ENCODE measurements at places on chromosomes 4 and X.
A peak's percentile ranks its signal among the peaks of the same experiment; 100 is the strongest.

- DNase-seq, result no peak
These were observed 256.0 kb downstream of the DHX15 start for GRCh38 chr4:24328310-24328709.

- DNase-seq, result no peak
These were observed 214.2 kb downstream of the GPC3 start for GRCh38 chrX:133771086-133771646.

- no peak for DNase-seq
These were observed 114.3 kb downstream of the GABRB1 start for GRCh38 chr4:47145630-47146029.

GRCh38 chrX:115579327-115579726 lies 18.4 kb downstream of the PLS3 start:
- DNase-seq, result peak; percentile 5

- no peak for DNase-seq
These were observed 140.3 kb downstream of the SH3KBP1 start for GRCh38 chrX:19746919-19747651.

DNA sequence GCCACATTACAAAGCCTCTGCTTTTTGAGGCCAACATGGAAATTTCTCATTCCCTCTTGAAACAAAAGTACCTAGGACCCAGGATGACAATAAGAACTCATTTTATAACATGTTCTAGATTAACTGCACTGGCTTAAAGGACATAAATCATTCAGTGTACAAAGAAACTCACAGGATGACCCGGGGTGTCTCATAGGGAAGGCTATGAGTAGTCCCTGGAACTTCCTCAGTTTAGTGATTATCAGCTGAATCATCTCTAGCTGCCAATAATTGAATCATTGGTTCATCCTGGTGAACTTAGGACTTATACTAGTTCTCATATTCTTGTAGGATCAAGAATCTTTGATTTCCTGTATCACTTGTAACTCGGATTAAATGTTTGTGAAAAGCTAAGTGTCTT lies 95.8 kb upstream of the WDR1 start:
- DNase-seq, result no peak

DNA sequence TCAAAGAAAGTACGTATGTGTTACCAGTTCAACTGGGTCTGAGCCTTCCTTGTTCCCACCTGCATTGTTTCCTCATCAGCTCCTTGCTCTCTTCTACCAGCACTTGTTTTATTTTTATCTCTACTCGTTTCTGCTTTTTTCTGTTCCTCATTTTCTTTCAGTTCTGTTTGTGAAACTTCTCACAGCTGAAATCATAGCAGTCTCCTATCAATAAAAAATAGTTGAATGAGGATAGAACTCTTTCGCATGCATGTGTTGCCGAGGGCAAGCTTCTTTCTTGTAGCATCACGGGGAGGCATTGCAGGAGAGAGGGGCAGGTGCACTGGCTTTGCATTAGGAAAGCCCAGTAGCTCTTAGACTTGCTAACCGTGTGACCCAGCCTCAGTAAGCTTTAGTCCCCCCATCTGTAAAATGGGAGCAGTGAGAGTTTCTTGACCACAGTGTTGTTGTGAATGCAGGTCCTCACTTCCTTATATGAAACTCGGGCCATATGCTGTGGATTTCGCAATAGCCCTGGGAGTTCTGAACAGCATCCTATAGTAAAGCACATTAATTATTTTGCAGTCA lies 24.7 kb downstream of the OFD1 start:
- peak; percentile 51 for DNase-seq

DNA sequence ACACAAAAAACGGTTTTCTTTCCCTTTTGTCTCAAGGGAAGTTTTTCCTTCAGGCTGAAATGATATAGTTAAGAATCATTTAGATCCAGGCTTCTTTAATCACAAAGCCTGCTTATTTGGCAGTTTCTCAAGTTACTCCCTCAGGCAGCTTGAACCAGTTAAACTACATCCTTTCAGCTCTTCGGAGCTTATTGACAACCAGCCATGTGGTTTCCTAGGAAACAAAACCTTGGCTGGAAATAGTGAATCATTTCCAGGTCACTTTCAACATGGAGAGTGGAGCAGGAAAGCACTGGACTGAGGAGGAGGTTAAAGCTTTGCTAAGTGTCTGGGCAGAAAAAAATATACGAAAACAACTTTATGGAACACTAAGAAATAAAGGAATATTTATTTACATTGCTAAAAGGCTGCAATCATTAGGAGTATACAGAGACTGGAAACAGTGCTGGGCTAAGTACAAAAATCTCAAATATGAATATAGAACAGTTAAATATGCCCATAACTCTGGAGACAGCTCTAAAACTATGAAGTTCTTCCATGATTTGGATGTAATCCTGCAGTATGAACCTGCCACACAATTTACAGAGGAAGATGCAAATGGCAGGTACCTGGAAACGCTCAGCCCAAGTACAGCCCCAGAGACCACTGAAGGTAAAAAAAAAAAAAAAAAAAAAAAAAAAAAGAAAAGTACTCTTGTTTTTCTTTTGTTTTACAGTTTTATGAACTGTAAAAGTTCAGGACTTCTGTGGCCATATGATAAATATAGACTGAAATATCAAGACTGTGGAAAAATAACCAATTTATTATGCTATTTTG lies 23.2 kb upstream of the AASDH start:
- DNase-seq, result peak; percentile 19

- no peak for DNase-seq
These were observed 96.1 kb downstream of the KDR start for GRCh38 chr4:55029321-55029720.

- no peak for DNase-seq
These were observed 43.3 kb upstream of the AGA start for GRCh38 chr4:177485528-177485927.

DNA sequence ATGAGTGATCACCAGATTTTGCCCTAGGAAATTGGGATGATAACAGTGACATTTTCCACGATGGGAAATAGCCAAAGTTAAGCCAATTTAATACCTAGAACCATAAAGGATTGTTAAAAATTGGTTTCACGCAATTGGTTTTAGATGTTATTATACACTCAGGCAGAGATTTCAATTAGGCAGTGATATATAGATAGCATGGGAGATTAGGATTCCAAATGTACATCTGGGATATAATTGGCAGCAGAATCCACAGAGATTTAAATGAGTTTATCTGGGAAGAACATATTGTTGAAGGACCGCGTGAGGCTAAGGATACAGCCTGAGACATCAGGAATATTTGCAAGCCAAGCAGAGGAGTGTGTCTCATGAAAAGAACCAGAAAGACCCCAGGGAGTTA lies 351.6 kb downstream of the GPM6A start:
- no peak for DNase-seq

DNA sequence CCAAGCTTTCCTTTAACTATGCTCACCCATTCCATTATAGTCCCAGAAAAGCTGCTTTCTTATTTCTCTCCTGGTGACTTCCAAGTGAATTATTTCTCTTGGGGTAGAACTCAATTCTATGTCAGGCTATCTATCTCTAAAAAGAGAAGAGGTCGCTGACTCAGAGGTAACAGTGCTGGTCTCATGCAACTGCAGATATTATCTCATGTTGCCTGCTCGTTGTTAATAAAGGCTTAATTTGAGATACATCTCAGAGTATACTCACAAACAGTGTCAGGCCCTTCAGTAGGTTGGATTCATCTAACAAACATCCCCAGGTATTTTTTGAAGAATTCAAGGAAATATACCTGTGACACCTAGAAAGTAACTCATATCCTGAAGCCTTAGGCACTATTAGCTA lies 2.7 kb downstream of the TMEM154 start:
- DNase-seq, result no peak

- no peak for DNase-seq
These were observed 62.6 kb upstream of the TSPAN5 start for GRCh38 chr4:98720871-98721480.

- peak; percentile 74 for DNase-seq
These were observed 163.3 kb upstream of the SPRY1 start for GRCh38 chr4:123233136-123233768.

DNA sequence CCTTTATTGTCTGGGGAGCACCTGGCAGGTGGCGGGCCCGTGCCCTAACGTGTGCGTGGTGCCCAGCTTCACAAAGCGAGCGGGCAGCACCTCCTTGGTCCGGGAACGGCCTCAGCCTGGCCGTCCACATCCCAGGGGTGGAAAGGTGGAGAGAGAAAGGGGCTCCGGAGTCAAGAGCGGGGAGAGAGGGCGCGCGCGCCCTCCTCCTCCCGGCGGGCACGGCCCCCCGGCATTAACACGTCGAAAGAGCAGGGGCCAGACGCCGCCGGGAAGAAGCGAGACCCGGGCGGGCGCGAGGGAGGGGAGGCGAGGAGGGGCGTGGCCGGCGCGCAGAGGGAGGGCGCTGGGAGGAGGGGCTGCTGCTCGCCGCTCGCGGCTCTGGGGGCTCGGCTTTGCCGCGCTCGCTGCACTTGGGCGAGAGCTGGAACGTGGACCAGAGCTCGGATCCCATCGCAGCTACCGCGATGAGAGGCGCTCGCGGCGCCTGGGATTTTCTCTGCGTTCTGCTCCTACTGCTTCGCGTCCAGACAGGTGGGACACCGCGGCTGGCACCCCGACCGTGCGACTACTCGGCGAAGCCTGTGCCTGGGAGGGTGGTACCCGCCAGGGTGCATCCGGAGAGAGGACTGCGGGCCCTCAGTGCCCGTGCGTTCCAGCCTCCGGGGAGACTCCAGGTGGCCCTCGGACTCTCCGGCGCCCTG lies at the start of gene KIT:
Gene KIT (plus strand): TSS at position 407 of the 701 bp plus-strand sequence. CDS start 58 bp downstream, at position 465.
- DNase-seq, result no peak

DNA sequence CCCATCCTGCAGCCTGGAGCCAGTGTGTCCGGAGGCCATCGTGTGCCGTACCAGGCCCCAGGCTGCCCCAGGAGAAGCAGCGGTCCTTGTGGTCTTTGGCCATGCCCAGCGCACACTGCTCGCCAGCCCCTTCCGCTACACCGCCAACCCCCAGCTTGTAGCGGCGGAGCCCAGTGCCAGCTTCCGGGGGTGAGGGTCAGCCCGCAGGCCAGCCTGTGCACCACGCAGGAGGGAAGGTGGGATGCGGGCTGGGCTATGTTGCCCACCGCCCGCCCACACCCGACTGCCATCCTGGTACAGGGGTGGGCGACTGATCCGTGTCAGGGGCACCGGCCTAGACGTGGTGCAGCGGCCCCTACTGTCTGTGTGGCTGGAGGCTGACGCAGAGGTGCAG lies 7.6 kb upstream of the SRPK3 start:
- no peak for DNase-seq

DNA sequence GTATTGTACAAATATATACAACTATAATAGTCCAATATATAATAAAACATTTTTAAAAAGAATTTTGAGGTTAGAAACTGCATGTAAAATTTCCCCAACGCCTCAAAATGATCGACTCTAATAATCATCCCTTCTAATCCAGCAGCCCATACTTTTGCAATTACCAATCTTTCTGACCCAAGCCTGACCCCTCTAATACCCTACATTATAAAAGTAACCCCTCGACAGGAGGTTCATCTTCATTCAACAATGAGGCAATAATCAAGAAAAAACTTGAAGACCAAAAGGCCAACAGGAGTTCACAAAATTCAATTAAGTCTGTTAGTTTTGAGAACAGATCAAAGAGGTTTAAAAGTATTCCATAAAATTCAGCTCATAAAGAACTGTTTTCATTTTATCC lies 393.5 kb downstream of the GPM6A start:
- DNase-seq, result no peak

GRCh38 chr4:2842687-2843262 lies 869 bp upstream of the ADD1 start:
- peak; percentile 23 for DNase-seq

DNA sequence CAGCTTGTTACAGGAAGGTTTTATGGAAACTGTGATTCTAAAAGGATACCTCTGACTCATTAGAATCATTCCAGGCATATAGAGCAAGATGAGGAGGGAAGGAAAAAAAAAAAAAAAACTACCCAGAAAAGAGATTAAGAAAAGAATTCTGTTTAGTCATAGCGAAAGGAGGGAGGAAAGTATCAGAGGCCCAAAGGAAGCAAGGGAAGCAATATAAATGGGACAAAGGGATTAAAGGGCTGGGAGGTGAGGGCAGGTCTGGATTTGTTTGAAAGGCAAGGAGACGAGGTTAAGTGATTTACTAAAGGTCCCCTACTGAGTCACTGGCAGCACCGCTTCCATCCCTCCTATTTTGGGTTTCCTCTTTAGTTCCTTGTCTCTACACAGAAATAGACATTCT lies 88.6 kb upstream of the IL1RAPL1 start:
- DNase-seq, result no peak

DNA sequence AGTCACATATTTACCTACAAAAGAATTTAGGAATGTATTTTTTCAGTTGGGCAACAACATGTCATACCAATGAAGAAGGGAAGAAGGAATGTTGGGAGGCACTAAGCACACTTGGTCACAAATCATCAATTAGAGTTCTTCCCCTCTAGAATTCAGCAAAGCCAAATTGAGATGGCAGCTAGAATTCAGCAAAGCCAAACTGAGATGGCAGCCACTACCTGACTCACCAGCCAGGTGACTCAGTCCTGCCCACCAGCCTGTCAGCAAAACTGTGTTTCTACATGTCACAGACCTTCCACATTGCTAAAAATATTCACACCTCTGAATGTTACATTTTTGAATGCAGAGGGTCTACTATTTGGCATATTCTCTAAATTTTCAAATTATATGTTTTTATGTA lies 63.2 kb upstream of the NOCT start:
- DNase-seq, result no peak

- DNase-seq, result no peak
These were observed 27.5 kb downstream of the ZFYVE28 start for GRCh38 chr4:2390784-2391421.

- DNase-seq, result no peak
These were observed 163.9 kb downstream of the NR3C2 start for GRCh38 chr4:148278310-148278709.

DNA sequence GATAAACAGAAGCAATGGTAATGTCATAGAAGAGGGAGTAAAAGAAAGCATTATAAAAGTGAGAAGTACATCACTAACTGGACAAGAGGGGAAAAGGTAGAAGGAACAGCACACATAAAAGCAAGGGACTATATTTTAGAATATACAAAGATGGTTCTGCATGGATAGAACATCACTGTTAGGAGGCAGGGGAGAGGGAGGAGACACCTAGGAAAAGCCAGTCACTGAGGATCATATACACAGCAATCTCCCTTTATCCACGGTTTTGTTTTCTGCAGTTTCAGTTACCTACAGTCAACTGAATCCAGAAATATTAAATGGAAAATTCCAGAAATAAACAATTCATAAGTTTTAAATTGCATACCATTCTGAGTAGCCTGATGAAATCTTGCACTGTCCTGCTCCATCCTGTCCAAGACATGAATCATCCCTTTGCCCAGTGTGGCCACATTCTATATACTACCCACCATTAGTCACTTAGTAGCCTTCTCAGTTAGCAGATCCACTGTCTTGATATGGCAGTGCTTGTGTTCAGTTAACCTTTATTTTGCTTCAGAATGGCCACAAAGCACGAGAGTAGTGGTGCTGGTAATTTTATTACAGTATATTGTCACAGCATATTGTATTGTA lies 74.2 kb downstream of the PPA2 start:
- DNase-seq, result peak; percentile 3

- no peak for DNase-seq
These were observed 3.1 kb upstream of the TSPAN5 start for GRCh38 chr4:98661371-98662054.

- no peak for DNase-seq
These were observed 15.7 kb downstream of the SUPT20HL2 start for GRCh38 chrX:24298191-24298590.

Measured in inflammatory macrophage treated with lipopolysaccharide for 4 hours (primary cell).